Activated CD4-positive, CD25-positive, alpha-beta regulatory T cell treated with anti-CD3 and anti-CD28 coated beads, Interleukin-2, amount 50 U/mL, for 16 hours (primary cell): ENCODE measurements at places on chromosomes 3 and 15.

DNA sequence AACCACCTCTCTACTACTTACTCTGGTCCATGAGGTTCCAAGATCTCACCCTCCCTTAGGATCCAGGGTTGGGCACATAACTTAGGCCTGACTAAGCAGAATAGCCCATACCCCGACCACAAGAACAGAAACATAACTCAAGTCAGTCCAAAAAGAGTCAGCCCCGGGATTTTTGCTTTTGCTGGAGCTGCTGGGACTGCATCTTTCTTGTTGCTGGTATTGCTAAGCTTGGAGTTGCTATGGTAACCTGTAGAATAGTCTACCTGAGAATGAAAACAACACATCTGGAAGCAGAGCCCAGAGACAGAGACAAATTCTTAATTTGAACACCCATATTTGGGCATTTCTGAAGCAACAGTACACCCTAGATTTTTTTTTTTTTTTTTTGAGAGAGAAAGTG lies 6.5 kb downstream of the RUBCN start:
- DNase-seq, result no peak

DNA sequence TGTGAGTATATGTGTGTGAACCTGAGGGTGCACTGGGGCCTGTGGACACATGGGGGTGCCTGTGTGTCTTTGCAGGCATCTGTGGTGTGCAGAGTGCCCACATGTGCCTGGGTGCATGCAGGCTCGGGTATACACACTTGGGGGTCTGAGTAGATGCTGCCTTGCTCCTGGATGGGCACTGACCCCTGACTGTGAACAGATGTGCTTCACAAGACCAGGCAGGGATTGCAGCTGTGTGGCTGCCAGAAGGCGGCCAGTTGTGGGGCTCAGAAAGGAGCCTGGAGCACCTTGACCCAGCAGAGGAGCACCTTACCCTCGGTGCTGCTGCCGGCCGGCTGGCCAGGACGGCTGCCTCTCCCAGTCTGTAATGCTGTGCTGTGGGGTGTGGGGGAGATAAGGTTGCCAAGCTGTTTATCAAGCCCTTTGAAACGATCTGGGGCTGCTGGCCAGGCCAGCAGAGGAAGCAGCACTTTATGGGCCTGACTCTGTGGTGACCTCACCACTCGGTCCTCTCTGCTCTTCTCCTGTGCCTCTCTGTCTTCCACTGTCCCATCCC lies 55.5 kb upstream of the MRPS22 start:
- no peak for DNase-seq

- DNase-seq, result no peak
Measured at GRCh38 chr15:44011238-44011854, 183.7 kb downstream of the FRMD5 start.

DNA sequence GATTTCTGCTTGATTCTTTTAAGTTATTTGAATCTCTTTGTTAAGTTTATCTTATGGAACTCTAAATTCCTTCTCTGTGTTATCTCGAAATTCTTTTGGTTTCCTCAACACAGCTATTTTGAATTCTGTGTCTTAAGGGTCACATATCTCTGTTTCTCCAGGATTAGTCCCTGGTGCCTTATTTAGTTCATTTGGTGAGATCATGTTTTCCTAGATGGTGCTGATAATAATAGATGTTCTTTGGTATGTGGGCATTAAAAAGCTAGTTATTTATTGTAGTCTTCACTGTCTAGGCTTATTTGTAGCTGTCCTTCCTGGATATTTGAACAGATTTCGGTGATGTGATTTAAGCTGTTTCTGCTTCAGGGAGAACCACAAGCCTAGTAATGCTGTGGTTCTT lies 615.6 kb upstream of the NECTIN3 start:
- DNase-seq, result no peak

DNA sequence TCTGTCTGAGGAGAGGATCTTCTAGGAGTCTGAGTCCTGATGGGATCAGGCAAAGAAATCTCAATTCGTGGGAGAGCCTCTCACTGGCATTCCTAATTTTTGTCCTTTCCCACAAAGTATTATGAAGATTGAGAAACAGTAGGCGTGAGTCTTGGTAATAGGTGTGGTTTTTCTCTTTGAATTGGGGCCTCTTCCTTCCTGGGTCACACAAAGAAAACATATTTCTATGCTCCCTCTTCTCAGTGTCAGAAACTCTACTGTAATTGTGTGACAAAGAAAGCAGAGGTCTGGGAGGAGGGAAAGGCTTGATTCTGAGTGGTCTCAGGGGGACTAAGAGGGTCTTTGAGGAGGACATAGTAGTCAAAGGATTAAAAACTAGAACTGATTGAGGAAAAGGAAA lies 6.0 kb downstream of the GABRR3 start:
- no peak for DNase-seq
